ENCODE measurements at places on chromosomes 6 and 20.
A peak's percentile ranks its signal among the peaks of the same experiment; 100 is the strongest.

DNA sequence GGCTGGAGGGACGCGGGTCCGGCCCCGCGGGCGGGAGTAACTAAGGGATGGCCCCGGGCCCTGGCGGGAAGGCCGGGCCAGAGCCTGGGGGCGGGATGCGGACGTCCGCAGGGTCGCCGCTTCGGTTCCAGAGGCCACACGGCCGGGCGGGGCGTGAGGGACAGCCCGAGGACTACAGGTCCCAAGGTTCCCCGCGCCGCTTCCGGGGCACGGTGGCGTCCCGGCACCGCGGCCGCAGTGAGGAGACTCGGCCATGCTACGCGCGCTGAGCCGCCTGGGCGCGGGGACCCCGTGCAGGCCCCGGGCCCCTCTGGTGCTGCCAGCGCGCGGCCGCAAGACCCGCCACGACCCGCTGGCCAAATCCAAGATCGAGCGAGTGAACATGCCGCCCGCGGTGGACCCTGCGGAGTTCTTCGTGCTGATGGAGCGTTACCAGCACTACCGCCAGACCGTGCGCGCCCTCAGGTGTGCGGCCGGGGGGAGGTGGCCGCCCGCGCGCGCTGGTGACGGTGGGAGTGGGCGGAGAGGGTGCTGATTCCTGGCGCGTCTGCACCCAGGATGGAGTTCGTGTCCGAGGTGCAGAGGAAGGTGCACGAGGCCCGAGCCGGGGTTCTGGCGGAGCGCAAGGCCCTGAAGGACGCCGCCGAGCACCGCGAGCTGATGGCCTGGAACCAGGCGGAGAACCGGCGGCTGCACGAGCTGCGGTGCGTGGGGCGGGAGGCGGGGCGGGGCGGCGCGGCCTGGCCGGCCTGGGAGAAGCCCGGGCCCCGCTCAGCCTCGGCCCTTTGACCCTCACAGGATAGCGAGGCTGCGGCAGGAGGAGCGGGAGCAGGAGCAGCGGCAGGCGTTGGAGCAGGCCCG lies at the start of gene MRPS26:
TSS of gene MRPS26 (plus strand) at position 237 of the 861 bp plus-strand sequence. CDS start at position 254, 17 bp downstream.
- DNase-seq = peak; percentile 63

GRCh38 chr20:22763257-22763906 lies 179.0 kb upstream of the FOXA2 start:
- no peak for DNase-seq

GRCh38 chr6:168100011-168100802 lies 21.2 kb upstream of the FRMD1 start:
- no peak for DNase-seq

DNA sequence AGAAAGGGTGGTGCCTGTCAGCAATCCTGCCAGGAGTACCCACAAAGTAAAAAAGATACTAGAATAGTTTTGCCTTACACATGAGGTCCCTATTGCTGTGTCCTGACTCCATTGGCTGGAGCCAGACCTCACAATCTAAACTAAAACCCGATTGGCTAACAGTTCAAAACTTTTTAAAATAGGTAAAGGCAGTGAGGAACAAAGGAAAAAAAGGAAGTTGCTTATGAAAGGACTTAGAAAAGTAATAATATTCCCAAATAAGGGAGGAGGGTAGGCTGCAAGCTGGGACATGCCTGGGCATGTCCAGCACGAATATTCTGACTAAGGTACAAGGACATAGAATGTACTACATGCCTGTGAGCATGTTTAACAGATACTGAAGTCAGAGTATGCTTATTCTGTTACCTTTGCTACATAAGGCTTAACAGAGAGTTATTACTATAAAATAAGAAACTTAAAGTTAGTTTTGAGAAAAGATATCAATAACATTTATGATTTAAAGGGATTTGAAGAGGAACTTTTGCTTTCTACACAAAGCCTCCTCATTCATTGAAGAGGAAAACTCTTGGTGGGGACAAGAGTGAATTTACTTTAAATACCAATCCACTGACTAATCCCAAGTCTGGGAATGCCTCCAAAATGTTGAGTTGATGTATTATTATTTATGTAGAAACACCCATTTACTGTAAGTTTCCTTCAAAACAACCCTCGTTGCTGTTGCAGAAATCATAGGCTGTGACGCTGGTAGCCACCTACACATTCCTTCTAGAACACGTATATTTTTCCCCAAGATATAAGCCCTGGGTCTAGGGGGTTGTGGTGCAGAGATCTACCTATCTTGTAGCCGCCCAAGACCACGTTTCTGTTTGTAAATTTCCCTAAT lies 8.2 kb upstream of the MTHFD1L start:
- DNase-seq = no peak

- no peak for DNase-seq
Observed at GRCh38 chr20:52941808-52942207, 30.4 kb upstream of the TSHZ2 start.

DNA sequence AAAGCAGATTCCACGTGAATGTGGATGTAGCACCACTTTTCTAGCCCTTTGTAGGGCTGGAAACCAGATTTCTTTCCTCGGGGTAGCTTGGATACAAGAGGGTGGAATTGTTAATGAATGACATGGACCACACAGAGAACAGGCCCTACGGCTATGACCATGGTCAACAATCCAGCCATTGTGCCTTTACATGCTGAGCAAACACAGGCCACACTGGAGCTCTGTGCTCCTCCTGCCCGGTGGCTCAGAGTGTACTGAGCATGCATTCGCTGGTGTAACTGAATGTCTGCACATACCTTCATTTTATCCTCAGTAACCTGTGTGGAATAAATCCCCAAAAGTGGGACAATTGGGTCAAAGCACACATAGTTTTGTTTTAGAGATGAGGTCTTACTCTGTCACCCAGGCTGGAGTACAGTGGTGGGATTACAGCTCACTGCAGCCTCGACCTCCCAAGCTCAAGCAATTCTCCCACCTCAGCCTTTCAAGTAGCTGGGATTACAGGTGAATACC lies 32.8 kb downstream of the LRP11 start:
- DNase-seq = no peak

GRCh38 chr6:89353118-89353556 lies 615 bp upstream of the UBE2J1 start:
- no peak for DNase-seq

GRCh38 chr6:4774715-4775493 lies 1.3 kb upstream of the CDYL start:
- no peak for DNase-seq

DNA sequence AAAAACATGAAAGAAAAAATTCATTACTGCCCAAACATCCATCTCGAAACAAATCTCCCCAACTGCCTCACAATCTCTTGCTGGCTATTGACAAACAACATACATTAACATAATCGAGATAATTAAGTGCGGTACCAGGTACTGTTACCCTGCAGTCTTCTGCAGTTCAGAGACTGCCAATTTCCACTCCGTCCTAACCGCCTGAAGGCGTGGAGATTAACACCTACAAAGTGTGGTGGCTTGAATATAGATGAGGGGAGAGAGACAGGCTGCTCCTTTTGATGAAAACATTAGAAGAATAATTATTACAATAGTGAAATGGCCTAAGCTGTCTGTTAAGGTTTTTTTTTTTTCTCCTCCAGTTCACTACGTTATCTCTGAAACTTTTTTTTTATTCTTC lies 258.9 kb upstream of the SOX4 start:
- no peak for DNase-seq

GRCh38 chr6:105993341-105994117 lies 92.6 kb upstream of the PRDM1 start:
- no peak for DNase-seq

- no peak for DNase-seq
Observed at GRCh38 chr20:50351541-50351940, 158.6 kb upstream of the PTPN1 start.

Measured in D721Med (cell line).